ENCODE measurements at places on chromosomes 3 and 15.

- no peak for DNase-seq
These were observed 10.4 kb upstream of the KCNAB1 start for GRCh38 chr3:156109989-156110388.

GRCh38 chr15:90042766-90043529 lies 41.8 kb downstream of the ZNF710 start:
- no peak for DNase-seq

DNA sequence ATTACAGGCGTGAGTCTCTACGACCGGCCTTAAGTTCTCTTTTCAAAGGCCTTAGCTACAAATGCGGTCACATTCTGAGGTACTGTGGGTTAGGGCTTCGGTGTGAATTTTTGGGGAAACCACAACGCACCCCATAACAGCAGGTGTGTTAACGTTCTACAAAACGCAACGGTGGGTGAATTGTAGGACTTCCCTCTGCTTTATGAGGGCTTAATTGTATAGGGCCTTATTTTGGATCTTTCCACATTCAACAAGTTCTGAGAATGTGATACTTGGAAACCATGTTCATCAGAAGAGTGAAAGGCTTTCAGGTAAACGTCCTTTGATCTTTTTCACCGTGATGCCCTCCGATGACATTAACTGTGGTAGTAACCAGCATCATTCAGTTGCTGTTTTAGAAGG lies 998.6 kb upstream of the CFAP20DC start:
- no peak for DNase-seq

DNA sequence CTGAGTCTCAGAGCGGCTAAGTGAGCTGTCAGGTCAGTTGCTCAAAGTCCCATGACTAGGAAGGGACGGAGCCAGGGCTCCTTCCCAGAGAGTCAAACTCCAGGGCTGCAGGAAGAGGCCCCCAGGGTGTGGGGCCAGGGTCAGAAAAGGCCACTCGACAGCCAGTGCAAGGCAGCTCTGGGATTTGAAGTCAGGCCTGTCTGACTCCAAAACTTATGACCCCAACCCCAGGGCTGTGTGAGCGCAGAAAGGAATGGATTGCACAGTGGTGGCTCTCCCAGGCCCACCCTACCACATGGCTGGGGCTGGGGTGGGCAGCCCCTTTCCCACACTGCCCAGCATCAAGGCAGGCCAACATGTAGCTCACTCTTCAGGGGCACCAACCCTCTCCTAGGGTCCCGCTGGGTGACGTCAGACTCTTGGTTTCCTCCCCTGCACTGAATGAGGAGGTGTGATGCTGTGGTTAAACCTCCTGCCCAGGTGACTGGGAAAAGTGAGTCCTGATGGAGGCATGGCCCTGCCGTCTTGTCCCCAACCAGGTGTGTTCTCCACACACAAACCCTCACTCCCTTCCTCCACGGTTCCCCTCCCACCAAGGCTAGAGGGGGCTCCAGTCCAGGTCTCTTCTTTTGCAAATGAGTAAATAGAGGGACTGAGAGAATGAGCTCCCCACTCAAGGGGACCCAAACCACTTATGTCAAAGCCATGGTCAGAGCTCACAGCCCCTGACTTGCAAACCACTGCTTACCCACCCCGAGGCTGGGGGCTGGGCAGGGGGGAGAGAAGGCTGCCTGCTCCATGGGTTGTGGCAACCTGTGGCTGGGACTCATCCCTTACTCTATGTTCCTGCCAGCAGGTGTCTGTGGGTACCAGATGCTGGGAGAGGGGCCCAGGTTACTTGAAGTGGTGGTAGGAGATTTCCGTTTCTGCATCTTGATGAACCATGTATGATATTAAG lies 23.8 kb upstream of the CORO2B start:
- no peak for DNase-seq
